ENCODE measurements at places on chromosomes 16 and 17.

DNA sequence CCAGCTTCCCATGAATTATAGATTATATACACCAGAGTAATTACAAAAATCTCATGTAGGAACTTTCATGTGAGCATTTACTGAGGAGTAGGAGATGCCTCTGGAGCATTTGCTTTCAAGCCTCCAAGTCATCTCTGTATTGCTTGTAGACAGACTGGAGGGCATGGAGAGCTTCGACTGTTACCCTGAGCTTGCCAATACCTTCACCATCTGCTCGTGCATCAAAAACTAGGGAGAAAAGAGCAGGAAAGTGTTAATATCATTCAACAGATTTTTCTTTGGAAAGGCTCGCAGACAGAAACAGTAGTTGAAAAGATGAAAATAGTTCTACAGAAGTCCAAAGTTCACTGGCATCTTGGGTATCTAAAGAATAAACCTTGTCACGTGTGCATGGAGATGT is 99.0 kb upstream of the AKTIP start:
- DNase-seq = no peak

DNA sequence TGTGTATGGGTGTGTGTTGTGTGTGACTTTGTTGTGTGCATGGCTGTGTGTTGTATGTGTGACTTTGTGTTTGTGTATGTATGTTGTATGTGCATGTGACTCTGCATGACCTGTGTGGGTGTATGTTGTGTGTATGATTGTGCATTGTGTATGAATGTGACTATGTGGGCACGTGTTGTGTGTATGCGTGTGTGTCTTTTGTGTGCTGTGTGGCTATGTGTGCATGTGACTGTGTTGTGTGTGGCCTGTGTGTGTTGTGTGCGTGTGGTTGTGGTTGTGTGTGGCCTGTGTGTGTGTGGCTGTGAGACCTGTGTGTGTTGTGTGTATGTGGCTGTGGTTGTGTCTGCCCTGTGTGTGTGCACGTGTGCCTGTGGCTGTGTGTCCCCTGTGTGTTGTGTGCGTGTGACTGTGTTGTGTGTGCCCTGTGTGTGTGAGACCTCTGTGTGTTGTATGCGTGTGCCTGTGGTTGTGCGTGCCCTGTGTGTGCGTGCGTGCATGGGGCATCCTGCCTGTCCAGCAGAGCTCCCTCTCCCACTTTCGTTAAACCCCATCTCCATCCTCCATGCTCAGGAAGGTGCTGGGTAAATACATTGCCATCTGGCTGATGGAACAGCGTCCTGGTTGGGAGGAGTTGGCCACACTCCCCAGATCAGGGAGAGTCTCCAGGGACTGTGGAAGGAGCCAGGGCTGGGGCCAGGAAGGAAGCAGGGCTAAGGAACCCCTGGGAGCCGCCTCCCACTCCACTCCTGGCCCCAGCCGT is 90.1 kb upstream of the GSE1 start:
- DNase-seq = no peak

GRCh38 chr17:57622306-57622682 is 122.8 kb downstream of the CCDC182 start:
- peak; percentile 38 for DNase-seq

DNA sequence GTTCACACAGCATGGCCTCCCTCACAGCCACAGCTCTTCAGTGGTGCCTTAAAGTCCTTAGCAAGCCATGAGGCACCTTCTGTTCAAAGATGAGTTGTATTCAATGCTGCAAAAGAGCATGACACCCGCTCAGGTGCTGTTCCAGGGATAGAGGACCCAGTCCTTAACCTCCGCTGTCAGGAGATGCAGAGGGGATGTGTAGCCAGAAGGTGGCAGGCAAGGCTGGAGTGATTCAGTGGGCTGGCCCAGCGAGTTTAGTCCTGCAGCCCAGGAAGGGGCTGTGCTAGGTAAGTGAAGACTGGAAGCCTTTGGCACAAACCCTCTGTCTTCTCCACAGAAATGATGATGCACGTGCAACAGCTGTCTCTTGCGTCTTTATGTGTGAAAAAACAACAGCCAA is 25.0 kb upstream of the ADAM11 start:
- peak; percentile 24 for DNase-seq

GRCh38 chr16:72848759-72849664 is 198.9 kb downstream of the ZFHX3 start:
- peak; percentile 10 for DNase-seq

DNA sequence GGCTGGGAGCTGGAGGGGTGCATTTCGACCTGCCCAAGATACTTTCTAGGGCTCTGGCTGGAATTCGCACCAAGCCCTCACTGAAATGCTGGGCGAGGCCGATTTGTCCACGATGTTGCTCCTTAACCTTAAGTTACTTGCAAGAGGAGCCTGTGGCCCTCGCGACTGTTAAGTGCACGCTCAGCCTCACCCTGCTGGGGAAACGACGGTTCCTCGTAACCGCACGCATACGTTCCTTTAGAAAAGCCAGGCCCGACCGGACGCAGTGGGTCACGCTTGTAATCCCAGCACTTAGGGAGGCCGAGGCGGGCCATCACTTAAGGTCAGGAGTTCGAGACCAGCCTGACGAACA is 607 bp upstream of the NCOR1 start:
- no peak for DNase-seq

- DNase-seq = peak; percentile 57
These were observed 46.9 kb upstream of the HNF1B start for GRCh38 chr17:37791447-37792399.

- no peak for DNase-seq
These were observed 11.9 kb upstream of the TBX2 start for GRCh38 chr17:61387511-61388305.

GRCh38 chr17:52824542-52824941 is 666.0 kb upstream of the CA10 start:
- DNase-seq = no peak

DNA sequence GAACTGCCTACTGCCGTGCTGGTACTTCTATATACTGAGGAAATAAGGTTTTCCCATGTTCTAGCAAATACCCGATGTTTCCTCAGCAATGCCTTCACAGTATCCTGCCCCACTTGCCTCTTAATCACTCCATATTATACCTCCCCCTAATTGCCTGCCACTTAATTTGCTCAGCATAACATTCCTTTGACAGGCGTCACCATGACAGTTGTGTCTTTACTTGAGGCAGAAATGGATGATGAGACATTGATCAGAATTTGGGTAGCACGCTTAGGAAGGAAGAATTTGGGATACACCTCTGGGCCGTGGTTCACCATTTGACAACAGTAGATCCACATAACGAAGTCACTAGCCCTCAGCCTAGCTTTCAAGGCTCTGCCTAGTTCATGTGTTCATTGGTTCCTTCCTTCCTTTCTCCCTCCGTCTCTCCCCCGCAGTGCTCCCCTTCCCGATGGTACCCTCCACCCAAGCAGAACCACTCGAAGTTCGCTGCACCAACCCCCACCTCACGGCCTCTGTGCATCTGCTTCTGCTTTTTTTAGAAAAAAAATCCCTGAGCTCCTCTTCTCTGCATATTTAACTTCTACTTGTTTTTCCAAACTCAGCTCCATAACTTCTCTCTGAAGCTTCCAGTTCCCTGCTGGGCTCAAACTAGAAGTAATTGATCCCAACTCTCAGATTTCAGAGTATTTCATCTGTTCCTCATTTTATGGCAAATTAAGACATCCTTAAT is 19.4 kb downstream of the IQCK start:
- DNase-seq = no peak

GRCh38 chr16:86619239-86619794 is 41.0 kb downstream of the FOXL1 start:
- no peak for DNase-seq

- no peak for DNase-seq
These were observed 51.5 kb downstream of the GTF3C1 start for GRCh38 chr16:27498031-27498825.

DNA sequence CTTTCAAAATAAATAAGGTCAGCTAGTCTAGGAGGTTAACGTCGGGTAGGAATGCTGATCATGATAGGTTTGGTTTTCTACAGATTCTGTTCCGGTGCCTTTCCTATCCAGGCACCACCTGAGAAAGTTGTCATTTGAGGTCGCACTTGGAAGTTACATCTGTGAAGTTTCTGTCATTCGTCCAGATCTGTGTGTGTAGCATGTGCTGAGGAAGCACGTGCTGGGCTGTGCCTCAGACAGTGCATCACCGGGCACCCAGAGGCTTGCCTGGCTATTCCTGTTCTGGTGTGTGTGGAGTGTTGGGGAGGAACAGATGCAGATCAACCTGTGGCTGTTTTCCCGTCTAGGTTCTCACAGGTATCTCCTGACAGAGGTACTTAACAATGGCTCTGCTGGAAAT is 42.6 kb downstream of the DNAJA2 start:
- DNase-seq = no peak

DNA sequence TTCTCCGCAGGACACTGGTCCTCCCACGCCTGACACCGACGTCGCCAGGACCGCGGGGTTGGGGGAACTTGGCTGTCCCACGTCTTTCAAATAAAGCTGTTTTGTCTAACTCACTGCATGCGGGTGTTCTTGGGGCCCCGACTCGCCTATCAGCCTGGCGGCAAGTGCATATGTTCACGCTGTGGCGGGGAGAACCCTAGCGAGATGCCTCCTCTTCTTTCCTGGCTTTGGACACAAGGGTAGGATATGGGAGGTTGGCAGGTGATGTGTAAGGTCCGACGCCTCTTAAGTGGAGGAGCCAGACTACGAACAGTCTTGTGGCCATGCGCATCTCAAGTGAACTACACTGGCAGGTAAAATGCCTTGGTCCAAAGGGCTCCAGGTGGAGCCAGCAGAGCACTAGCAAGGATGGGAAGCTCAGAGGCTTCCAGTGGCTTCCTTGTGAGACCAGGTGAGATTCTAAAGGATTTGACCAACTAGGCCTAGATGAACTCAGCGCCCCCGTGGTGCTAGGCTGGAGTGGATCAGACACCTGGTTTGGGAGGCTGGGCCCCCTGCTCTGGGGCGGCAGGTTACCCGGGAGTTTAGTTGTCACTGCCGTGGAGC is 873 bp upstream of the RPS2 start:
- no peak for DNase-seq
